Activated T-helper 17 cell treated with anti-CD3 and anti-CD28 coated beads, Interleukin-2, amount 50 U/mL, for 72 hours (primary cell): ENCODE measurements at places on chromosomes 4 and X. TPM values are rescaled to one million over a fixed set of nuclear protein-coding genes. Genes with fewer than 3 reads are reported as not detected.

CPLX1 gene
- total RNA-seq: 3.6 TPM

CLCN3 gene
- 22.2 TPM for total RNA-seq

GPRASP1 gene
- total RNA-seq: 1.4 TPM

ANXA10 gene
- total RNA-seq: not detected

GRCh38 chrX:23805389-23805788, 22.4 kb downstream of the SAT1 start:
- ATAC-seq: no peak

DNA sequence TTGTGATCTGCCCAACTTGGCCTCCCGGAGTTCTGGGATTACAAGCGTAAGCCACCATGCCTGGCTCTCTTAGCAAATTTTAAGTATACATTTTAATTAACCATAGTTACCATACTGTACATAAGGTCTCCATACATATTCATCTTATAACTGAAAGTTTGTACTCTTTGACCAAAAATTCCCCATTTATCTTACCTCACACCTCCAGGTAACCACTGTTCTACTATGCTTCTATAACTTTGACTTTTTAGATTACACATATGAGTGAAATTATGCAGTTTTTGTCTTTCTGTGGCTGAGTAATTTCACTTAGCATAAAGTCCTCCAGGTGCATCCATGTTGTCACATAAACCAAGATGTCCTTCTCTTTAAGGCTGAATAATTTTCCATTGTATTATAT, 17.4 kb downstream of the C4orf51 start:
- ATAC-seq: peak; percentile 68

DNA sequence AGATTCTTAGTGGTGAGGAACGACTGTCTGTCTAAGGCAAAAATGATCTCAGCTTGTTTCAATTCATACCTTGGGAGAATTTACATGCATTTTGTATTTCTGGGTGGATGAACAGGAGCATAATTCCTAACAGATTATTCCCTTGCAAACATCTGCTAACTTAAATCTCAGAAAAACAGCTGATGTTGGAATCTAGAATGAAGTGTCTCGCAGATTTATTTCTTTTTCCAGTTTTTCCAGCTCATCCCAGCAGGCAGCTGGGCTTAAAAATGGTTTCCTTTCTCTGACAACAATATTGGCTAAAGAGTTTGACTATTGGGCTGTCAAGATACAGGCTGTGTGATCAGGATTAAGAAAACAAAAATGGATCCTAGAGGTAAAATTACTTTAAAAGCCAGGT, 1.1 kb downstream of the LNX1 start:
- no peak for ATAC-seq

- peak; percentile 45 for ATAC-seq
Measured at GRCh38 chr4:87353592-87353991, 30.9 kb upstream of the HSD17B13 start.

- no peak for ATAC-seq
Measured at GRCh38 chrX:76555816-76556215, 128.3 kb downstream of the MAGEE1 start.

DNA sequence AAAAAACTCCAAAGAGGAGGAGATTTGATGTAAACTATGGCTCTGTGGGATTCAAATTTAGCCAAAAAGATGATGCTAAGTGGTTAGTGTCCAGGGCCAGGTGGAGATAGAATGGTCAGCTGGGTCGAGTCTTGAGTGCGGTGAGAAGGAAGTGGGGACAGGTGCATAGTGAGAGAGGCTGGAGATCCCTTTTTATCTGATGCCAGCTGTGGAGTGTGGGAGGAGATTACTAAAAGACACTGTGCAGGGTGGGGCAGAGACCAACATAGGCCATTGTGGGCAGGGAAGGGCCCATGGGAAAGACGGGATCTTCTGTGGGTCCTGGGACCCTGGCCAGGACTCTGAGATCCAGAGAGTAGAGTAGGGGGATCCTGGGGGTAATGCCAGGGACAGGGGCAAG, 34.6 kb upstream of the LEF1 start:
- ATAC-seq: no peak

DNA sequence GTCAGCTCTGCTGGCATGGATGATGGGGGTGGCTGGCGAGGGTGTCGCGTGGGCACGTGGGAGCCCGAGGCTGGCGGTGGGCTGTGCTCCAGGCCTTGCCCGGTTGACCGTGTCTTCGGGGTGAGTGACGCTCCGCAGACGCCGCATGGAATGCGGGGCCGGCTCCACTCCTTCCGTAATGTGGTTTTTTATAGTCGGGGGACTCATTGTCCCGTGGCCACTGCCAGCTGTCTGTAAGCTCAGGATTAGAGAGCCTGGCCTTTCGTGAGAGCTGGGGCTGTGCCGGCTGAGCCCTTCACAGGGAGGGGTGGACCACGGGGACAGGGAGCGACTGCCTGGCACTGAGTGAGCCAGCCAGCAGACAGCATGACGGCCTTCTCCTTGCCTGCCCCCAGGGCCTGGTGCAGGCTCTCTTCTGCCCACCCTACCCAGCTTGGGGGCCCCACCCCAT, 20.4 kb downstream of the DOK7 start:
- ATAC-seq: no peak

GRCh38 chrX:87732133-87732532, 214.5 kb downstream of the KLHL4 start:
- ATAC-seq: no peak

DNA sequence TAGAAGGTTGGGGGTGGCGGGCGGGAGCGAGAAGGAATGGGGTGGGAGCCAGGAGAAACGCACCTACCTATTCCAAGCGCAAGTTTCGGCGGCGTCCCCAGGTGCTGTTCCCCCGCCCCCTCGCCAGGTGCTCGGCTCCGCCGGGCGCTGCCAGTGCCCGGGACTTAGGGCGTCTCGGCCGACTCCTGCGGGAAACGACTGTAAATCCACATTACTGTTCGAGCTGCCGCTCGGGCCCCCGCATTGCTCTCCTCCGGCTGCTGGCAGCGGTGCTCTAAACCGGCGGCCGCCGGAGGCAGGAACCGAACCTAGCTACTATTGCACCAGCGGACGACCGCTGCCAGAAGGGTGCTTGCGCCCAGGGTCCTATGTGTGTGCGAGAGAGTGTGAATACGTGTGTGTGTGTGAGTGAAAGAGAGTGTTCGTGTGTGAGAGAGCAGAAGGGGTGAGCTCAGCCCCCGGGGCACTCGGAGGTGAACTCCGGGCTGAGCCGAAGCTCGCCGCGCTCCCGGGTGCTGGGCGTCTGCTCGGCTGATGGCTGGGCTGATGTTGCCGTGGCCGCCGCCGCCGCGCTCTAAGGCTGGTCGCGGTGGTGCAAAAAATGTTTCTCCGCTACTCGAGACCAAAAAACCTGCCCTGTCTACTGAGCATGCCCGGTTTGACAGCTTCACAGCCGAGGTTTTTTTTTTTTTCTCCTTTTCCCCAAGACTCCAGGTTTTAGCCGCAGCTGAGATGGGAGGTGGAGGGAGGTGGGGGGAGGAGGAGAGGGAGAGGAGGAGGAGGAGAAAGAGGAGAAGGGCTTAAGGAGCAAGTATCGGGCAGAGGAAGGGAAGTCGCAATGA, 115.7 kb upstream of the TEX13C start:
- ATAC-seq: peak; percentile 53

GRCh38 chr4:104064646-104065577, 345.1 kb upstream of the TACR3 start:
- no peak for ATAC-seq

DNA sequence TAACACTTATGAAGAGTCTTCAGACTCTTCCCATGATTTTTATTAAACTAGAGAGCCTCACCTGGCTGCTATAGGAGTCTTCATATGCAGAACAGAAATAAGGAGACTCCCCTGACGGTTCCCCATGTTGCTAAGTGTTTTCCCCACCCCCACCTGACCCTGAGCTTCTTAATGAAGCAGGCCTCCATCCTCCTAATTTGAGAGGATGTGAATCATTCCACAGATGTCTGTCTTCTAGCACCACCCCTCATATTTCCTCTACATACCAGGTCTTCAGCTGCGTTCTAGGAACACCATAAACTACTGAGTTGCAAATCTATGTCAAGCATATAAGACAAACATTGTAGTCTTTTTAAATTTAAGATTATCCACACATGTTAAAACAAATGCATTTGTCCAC, 36.9 kb downstream of the RP2 start:
- ATAC-seq: no peak

GRCh38 chrX:1218286-1218685, 5.8 kb upstream of the CRLF2 start:
- ATAC-seq: no peak

DNA sequence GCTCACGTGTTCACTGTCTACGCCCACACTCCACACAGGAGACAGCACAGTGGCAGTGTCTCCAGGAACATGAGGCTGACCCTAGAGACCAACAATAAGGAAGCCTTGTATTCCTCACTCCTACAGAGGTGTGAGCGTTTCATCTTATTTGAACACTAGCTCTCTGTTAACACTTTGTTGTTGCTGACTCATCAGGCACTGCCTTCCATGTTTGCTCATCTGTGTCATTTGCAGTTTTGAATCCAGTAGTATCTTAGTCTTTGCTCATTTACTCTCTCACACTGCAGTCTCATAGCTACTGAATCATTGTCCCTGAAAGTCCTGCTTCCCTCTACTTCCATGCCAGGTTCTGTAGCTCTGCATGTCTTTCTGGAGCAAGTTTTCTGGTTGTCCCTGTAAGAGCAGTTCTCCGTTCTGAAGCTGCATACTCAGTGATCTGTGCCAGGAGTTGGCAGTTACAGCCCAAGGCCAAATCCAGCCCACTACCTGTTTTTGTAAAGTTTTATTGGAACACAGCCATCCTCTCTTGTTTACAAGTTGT, 80.3 kb upstream of the DCLK2 start:
- peak; percentile 91 for ATAC-seq

- no peak for ATAC-seq
Measured at GRCh38 chr4:137768881-137769280, 236.6 kb upstream of the PCDH18 start.

DNA sequence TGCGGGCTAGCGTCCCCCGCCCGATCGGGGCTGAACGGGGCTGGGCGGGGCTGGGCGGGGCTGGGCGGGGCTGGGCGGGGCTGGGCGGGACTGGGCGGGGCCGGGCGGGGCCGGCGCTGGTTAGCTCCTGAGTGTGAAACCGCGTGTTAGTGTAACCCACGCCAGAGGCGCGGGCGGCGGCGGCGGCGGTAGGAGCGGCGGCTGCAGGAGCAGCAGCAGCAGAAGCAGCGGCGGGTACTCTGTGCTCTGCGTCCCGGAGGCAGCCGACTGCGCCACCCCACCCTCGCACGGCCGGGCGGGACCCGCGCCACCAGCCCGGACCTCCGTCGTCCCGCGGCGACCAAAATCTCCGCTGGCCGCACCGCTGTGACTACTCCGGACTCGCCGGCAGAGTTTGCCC, 128.1 kb downstream of the LAS1L start:
- ATAC-seq: peak; percentile 16

DNA sequence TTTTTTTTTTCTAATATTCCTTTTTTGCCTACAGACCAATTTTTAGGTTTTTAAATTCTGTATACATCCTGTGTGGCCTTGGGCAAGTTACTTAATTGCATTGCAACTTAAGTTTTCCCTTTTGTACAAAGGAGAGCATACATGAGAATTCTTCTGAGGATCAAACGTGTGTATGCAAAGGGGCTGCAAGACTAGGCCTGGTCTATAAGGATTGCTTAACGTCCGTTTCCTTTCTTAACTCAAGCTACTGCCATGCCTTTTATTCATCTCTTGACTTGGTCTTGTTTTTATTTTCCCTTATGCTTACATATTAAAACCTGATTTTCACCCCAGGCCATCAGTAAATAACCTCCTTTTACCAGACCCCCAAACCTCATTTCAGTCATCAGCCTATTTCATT, 13.6 kb downstream of the RBPJ start:
- no peak for ATAC-seq
